ENCODE measurements at places on chromosomes 3 and 15.

DNA sequence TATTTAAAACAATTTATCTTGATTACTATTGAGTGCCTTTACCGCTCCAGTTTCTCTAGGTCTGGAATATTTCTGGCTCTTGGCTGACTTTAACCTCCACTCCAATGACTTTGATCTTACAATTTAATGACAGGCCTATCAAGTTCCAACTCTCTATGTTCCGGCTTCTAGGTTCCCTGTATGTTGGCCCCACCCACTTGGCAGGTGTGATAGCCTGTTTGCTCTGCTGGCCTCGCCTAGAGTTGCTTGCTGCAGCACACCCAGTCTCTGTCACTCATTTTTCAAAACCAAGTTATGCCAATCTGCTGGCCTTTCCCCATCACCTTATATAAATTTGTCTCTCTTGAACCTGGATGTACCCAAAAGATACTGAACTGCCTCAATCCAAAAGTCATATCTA is 428.0 kb downstream of the ROBO1 start:
- DNase-seq, result no peak

DNA sequence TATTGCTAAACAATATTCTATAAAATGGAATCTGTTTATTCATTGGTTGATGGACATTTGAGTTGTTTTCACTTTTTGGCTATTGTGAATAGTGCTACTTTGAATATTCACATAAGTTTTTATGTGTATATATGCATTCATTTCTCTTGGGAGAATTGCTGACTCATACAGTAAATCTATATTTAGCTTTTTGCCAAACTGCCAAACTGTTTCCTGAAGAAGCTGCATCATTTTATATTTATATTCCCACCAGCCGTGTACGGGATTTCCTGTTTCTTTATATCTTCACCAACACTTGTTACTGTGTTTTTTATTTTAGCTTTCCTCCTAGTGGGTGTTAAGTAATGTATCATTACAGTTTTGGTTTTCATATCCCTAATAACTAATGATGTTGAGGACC is 12.5 kb upstream of the TCAIM start:
- no peak for DNase-seq

DNA sequence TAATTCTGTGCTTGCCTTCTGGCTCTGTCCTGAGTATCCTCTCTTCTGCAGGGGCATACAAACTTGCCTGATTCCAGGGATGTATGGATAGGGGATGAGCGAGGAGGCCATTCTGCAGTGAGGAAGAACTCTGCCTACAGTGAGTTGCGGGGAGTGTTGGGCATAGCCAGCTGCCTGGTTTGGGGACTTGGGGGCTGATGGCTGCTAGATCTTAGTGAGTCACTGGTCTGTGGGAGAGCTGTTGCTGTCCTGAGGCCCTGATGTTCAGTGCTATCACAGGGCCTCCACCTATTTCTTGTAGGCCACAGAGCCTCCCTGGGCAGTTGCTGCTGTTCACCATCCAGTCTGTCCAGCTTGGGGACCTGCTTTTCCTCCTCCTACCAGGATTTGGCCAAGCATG is 20.3 kb downstream of the CDAN1 start:
- no peak for DNase-seq

GRCh38 chr3:147406028-147406931 is at the start of gene ZIC4:
Gene ZIC4 (minus strand): TSS chr3:147406543. CDS start chr3:147402797, 3,746 bp downstream.
- DNase-seq, result no peak

GRCh38 chr3:6264906-6265305 is 596.0 kb upstream of the GRM7 start:
- no peak for DNase-seq

DNA sequence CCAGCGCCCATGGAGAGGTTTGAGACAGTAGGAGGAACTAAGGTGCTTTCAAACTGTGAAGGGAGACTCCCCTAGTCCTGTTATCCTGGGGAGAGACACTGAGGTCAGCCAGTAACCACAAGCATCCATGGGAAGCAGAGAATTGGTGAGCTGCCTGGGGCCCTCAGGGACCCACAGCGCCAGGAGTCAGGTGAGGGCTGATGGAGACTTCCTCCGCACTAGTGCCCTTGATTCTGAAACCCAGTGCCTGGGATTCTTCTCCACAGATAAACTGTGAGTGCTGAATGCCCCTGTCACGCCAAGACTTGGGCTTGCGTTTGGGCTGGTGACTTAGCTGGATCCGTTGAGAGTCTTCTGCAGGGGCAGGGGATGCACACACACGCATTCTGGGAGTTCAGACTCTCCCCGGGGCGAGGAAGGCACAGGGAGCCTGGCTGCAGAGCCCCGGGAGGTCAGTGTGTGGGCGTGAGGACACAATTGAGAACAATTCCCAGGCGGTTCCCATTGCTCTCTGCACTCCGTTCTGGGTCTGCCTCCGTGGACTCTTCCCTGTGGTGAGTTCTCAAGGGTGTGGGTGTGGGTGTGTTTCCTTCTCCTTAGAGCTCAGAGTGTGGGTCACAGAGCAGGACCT is 37.9 kb upstream of the SLCO2A1 start:
- DNase-seq, result no peak

DNA sequence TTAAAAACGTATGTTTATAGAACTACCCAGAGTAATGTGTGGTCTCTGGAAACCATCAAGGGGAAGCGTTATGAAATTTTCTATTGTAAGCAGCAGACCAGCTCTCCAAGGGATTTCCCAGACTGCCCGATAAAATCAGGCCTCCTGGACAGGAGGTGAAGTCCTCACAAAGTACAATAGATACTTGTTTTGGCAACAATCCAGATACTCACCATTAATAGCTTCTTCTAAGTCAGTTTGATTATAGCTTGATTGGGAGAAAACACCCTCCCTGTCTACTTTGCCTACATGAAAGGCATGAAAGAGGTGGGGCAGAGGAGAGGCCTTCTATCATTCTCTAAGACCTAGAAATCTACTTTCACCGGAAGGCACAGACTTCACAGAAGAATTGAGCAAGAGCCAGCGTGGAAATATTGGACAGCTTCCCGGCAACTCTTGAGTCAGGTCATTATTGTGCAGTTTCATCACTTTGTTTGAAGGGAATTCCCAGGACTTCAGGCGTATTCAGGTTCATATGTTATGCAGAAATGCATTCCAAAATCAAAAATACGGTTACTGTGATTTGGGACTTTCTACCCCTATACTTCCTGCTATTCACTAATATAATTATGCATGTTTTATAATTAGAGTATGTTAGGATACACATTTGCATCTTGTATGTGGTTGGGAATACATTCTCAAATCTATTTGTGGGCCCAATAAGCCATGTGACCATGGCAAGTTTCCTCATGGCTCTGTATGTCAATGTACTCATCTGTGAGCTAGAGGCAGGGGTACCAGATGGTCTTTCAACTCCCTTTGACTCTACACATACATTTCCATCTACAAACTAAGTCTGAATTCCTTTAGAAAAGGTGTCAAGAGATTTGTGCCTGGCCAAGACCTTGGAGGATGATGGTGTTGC is 103.5 kb downstream of the CD47 start:
- DNase-seq, result peak; percentile 60

- DNase-seq, result no peak
Observed at GRCh38 chr15:99480016-99480810, 85.6 kb upstream of the MEF2A start.

DNA sequence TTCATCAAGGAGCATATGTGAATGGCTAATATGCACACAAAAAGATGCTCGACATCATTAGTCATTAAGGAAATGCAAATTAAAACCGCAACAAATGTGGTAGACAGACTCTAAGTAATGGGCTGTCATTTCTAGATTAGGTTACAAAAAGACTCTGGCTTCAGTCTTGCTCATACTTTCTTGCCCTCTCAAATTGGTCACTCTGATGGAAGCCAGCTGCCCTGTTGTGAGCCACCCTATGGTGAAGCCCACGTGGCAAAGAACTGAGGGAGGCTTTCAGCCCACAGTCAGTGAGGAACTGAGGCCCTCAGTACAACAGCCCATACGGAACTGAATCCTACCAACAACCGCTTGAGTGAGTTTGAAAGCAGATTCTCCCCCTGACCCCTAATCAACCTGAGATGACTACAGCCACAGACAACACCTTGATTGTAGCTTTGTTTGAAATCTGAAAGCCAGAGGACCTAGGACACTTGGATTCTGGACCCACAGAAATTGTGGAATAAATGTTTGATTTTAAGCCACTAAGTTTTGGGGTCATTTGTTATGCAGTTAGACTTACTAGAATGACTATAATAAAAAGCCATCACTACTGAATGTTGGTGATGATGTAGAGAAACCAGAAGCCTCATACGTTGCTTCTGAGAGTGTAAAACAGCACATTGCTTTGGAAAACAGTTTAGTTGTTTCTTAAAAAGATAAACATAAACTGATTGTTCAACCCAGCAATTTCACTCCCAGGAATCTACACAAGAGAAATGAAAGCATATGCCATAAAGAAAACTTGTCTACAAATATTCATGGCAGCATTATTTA is 45.7 kb downstream of the EHHADH start:
- DNase-seq, result no peak

DNA sequence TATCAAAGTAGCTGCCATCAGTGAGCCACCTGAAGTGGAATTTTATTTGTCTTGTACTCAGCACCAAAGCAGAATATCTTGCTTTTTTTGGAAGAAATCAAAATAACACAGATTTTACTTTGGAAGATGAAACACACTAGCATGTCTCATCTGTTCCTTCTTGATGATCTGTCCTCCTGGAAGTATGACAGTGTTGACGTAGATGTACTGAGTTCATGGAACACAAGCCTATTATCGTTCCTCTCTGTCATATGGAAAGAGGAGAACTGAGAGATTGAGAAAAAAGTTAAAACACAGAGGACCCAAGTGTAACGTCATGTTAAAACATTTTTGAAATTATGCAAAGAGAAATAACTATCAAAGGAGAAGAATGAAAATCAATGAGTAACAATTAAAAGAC is 340.2 kb downstream of the ROBO2 start:
- no peak for DNase-seq

- no peak for DNase-seq
Observed at GRCh38 chr3:108475220-108475782, 35.1 kb downstream of the MYH15 start.

- DNase-seq, result no peak
Observed at GRCh38 chr3:56904552-56905215, 102.9 kb upstream of the ARHGEF3 start.

GRCh38 chr3:135229018-135229495 is 434.0 kb downstream of the EPHB1 start:
- no peak for DNase-seq

All from CD4-positive, alpha-beta T cell treated with Interleukin-4 for 1 hour (primary cell).